ENCODE measurements at places on chromosomes 3 and 15.

DNA sequence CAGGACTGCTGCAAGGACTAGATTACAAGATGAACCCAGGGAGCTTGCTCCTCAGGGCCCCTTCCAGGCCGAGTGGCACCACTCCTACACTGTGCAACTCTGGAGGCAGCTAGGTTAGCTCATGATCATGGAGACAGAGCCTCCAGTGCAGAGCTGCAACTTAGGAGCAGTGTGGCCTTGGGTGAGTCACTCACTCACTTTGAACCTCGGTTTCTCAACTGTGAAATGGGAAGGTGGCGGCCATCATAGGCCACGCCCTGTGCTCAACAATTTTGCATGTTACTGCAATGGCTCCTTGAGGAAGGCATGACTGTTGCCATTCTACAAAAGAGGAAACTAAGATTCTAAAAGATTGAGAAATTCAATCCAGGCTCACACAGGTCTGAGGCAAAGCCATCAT, 11.2 kb upstream of the CXCR6 start:
- no peak for DNase-seq

GRCh38 chr15:31365655-31366127, 39.1 kb downstream of the KLF13 start:
- DNase-seq = peak; percentile 98

DNA sequence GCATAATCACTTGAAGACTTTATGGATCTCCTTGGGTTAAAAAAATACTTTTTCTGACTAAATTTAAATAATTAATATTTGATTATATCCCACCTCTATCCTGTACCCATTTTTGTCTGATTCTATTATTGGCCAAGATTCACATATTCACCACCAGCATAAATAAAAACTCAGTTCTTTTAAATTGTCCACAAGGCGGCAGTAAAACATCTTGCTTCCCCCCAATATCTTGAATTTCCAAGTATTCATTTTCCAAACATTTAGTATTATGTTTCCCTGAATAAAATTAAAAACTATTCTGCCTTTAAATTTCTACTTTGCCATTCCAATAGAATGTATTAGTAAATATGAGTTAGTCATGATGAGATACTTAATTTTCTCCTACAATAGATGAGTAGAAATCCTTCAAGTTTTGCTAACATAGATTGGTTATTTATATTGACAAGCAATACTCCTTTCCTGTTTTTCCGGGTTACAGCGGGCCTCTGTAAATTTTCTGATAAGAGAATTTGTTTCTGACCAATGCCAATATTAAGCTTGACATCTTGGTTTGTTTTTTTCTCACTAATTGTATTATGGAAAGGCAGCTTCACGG, 218.7 kb upstream of the MDFIC2 start:
- no peak for DNase-seq

DNA sequence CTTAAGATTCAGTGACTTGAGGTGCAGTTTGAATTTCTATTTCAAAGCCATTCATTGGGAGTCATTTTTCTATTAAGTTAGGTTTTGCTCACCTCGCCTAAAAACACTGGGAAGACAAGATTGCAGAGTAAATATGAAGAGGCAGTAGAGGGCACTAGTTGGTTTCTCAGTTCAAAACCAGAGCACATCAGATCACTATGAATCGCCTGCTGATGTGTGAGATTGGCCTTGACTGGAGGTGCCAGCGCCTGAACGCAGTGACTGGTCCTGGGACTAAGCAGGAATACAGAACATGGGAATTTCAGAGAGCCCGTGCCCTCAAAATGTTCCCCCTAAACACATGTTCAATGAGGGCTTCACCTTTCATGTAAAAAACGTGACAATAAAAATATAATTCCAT, 229.0 kb downstream of the ITPR1 start:
- peak; percentile 73 for DNase-seq

GRCh38 chr3:22621205-22621809, 581.8 kb upstream of the UBE2E2 start:
- no peak for DNase-seq

DNA sequence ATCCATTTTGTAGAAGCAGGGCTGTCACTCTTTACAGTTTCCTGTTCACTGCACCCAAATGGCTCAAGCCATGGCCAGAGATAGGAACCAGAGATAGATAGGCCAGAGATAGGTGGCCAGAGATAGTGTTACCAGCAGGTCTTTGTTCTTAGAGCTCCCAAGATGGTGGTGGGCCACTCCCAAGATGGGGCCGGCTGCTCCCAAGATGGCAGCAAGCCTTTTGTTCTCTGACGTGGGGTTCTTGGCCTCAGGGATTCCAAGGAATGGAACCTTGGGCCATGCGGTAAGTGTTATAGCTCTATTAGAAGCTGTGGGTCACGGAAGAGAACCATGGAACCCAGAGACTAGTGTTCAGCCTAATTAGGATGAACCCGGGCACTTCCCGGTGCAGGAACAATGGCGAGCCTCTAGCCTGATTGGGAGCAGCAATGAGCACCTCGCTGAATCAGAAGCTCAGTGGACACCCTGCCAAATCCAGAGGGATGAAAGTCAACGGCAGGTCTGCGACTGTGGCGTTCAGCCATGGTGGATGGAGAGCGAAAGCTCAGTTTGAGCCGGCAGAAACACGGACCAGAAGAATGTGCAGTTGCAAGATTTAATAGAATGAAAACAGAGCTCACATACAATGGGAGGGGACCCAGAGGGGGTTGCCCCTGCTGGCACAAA, 45.0 kb upstream of the CD96 start:
- no peak for DNase-seq

DNA sequence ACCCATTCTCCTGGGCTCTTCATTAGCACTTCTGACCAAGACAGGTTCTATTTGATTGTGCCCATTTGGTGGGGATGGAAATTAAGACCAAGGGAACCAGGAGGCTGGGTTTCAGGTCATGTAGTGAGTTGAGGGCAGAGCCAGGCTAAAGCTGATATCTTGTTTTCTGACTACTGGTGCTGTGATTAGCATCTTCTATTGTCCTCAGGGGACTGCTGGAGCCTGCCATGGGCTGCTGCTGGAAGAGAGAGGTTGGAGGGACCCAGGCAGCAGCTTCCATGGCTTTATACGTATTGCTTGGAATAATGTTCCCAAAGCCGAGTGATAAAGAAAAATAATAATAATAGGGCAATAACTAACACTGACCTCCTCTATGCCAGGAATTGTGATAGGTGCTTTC, 211.4 kb upstream of the ROPN1 start:
- DNase-seq = no peak

GRCh38 chr3:186060222-186060621, 48.7 kb downstream of the ETV5 start:
- DNase-seq = no peak

DNA sequence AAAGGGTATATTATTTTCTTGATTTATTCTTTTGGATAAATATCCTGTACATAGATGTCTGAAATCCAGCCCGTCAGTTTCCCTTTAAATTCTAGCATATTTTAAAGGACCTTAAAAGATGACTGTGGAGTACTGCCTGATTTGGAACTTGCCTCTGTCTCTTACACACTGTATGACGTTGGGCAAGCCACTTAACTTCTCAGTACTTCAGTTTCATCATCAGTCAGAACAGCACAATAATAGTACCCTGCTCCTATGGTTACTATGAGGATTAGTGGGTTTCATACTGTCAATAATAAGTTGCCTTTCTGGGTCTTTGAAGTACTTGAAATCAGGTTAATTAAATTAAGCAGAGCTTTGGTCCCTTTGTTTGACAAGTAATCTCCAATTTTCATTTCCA, 374.3 kb downstream of the TIGIT start:
- no peak for DNase-seq

GRCh38 chr3:17140670-17141505, 256.1 kb downstream of the PLCL2 start:
- no peak for DNase-seq

DNA sequence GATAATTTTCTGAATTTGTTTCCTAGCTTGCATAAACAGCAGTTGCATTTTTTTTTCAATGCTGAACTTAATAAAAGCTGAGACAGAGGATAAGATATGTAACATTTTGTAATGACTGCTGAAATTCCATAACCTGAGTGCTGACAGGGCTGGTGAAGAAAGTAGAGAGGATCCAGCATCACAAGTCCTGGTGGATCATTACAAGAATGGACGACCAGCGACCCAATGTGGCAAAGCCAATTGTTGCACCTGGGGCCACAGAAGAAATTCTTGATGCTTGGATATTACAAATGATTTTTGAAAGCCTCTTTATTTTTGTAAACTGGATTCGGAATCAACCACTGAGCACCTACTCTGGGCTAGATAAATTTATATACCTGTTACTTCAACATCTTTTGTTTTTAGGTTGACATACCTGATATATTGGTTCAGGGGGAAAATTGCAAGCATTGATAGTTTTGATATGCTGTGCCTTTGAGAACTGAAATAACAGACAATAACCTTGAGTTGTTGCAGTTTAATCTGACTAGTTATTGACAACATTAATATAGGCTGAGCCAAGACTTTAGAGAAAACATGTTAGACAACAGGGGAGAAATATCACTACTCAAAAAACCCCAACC, 3.9 kb upstream of the ACTL6A start:
- DNase-seq = peak; percentile 48

- DNase-seq = no peak
These were observed 22.2 kb downstream of the FXR1 start for GRCh38 chr3:180934638-180935037.

DNA sequence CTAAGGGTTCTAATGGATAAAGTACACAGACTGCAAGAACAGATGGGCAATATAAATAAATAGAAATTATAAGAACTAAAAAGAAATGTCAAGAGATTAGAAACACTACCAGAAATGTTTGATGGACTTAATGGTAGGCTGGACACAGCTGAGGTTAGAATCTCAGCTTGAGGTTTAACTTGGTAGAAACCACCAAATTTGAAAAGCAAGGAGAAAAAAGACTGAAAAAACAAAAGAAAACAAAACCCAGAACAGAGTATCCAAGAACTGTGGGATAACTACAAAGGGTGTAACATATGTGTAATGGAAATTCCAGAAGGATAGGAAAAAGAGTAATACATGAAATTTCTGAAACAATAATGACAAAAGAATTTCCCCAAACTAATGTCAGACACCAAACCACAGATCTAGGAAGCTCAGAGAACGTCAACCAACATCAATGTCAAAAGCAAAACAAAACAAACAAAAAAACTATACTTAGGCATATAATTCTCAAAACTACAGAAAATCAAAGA, 35.0 kb downstream of the RFX7 start:
- no peak for DNase-seq

DNA sequence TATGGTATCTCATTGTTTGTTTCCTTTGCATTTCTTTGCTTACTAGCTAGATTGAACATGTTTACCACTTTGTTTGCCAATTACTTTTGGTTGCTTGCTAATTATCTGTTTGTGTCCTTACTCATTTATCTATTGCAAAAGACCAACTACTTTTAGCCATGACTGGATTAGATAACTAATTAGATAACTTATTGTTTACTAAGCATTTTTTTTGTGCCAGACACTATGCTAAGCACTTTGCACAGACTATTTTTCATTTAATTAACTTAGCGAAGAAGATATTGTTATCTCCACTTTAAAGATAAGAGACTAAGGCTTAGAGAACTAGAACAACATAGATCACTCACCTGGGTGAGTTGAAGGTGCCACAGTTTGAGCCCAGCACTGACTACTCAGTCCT, 16.9 kb upstream of the ZFAND6 start:
- DNase-seq = no peak

DNA sequence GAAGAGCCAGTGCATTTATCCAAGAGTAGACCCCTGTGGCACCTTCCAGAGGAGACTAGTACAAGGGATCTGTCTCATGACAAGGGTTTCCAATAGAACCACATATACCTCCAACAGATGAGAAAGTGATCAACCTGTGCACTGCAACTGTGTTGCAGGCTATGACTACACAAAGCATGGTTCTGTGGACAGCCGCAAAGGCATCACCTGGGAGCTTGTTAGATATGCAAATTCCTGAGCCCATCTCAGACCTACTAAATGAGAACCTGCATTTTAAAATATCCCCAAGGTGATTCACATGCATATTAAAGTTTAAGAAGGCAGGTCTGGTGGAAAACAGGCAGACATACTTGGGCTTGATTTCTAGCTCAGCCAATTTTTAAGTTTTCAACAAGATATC, 368.7 kb downstream of the FOXP1 start:
- DNase-seq = no peak

DNA sequence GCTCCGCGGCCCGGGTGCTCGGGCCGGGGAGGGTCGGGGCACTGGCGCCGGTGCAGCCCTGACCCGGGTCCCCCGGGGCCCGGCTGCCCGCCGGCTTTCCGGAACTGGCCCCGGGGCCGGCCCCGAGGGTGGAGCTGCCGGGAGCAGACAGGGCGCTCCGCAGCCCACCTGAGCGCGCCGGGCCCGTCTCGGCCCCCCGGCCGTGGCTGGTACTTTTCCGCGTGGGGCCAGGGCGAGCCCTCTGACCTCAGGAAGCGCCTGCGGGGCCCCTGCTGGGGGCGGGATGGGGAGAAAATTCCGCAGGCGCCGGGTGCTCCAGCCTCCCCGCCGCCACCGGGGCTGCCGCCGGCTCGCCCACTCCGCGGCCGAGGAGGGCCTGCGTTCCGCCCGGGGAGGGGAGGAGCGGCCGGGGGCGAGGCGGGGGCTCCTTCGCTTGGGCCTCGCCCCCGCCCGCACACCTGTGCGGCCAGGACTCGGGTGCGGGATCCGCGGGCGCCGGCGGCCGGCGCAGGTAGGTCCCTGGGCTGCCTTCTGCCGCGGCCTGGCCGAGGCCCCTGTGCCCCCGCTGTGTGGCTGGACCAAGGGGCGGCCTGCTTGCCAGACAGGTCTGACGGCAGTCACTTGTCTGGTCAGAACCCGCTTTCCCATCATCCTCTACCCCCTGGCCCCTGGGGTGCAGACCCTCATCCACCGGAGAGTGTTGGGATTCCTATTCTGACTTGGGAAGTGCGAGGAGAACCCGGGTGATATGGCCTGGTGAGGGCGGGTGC, 3.5 kb downstream of the FURIN start:
- no peak for DNase-seq

- DNase-seq = no peak
These were observed 342.3 kb downstream of the LRRC3B start for GRCh38 chr3:26964836-26965235.

DNA sequence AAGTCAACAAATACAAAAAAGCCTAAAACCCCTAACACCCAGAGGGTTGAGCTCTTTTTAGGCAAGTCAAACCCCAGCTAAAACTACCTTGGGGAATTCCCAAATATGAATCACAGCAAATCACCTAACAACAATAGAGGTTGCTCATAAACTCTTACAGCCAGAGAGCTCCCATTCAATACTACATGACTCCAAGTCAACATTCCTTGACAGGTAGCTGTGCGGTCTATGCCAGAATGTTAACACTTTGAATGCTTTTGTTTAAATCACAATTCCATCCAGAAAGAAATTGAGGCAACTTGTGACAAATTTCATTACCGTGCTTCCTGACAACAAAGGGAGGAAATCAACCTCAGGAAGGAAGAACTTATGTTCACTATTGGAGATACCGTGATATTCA, 7.5 kb upstream of the UACA start:
- no peak for DNase-seq

DNA sequence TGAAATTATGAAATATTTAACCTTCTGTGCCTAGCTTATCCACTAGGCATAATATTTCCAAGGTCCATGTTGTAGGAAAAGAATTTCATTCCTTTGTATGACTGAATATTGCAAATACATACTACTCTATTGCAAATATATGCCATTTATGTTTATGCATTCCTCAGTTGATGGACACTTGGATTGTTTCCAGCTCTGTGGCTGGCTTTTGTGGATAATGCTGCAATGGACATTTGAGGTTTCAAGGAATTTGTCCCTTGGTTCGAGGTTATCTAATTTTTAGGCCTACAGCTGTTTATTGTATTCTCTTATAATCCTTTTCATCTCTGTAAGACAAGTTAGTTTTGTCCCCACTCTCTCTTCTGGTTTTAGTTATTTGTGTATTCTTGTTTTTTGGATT, 7.7 kb upstream of the AADACL2 start:
- no peak for DNase-seq

GRCh38 chr3:193250492-193250891, 9.5 kb downstream of the PLAAT1 start:
- DNase-seq = no peak
